NCI-H2227 treated with DMSO at 0.1 percent for 48 hours (cell line): ENCODE measurements at places on chromosomes 4 and X.

- no peak for DNase-seq
Measured at GRCh38 chr4:184748251-184748652, 14.4 kb upstream of the CENPU start.

- DNase-seq: no peak
Measured at GRCh38 chrX:47214435-47215077, 3.9 kb upstream of the CDK16 start.

DNA sequence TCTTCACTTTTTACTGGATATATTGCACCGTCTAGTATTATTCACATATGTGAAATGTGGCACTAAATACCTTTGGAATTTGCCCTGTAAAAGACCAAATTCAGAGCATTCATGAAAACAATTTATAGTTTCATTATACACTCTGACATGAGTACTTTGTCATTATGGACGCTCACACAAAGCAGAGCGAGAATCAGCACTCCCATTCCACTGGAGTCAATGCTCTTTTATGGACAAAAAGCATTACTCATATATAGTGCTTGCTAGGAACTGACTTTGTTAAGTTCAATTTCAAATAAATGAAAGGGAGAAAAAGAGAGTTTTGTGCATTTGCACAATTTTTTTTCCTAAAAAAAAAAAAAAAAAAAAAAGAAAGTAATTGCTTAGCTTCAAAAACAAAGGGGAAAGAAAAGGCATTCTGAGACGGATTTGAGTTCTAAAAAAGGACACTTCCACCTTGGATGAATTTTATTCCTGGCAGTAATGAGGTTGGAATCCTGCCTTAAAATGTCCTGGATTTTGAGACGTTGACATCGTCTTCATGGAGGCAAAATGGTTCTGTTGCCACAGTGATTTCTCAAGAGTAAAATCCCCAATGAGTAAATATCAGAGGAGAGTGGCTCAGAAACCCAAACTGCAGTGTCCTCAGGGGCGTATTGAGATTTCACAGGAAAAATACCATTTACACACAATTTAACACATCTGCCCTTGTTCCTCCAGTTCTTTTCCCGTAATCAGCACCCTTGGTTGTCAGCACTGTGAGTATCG is 34.8 kb downstream of the CCDC149 start:
- DNase-seq: no peak

DNA sequence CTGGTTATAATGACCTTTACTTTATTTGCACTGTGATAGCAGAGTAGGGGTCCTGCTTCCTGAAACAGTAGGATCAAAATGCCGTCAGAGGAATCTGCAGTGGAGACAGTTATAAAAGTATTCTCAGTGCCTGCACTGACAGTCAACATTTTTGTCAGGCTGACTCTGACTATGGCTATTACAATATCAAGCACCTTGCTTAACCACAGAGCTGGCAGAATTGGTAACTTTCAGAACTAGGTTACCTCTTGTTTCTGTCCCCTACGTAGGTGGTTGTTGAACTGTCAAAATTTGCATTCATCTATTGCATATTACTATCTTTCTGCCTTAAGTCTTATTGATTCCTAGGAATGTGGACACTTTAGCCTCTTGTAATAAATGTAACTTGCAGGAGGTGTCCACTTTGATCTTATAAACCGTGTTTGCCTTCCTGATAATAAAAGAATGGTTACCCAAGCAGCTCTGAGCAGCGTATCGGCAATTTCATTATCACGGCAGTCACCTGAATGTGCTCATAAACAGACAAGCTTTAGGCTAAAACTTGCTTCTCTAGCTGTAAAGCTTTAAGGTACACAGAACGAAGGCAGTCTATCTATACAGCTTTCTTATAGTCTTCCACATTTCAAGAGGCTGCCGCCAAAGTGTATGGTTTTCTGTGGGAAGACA is 353.0 kb upstream of the GALNT7 start:
- no peak for DNase-seq
